ENCODE measurements at places on chromosomes 5 and 9.

DNA sequence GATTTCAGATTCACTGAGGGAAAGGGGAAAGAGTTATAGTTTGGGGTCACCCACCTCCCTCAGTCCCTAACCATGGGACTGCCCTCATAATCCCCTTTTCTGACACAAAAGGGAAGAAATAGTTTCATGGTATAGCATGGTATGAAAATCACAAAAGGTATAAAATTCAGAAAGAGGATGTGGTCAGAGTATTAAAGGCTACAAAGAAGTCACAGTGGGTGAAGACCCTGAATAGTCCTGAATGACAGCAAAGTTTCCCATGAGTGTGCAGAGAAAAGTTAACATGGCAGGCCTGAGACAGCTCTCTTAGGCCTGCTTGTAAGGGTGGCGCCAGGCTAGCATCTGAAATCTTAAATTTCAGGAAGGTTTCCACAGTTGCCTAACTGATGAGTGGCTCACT is 290.6 kb upstream of the ZNF608 start:
- DNase-seq, result no peak

- DNase-seq, result no peak
Measured at GRCh38 chr5:45772402-45772801, 76.2 kb upstream of the HCN1 start.

GRCh38 chr5:1107167-1108022 is 4.5 kb downstream of the SLC12A7 start:
- DNase-seq, result no peak

- DNase-seq, result no peak
Measured at GRCh38 chr9:109560470-109561132, 62.5 kb upstream of the PTPN3 start.

GRCh38 chr5:149418910-149419531 is 39.9 kb upstream of the IL17B start:
- no peak for DNase-seq

DNA sequence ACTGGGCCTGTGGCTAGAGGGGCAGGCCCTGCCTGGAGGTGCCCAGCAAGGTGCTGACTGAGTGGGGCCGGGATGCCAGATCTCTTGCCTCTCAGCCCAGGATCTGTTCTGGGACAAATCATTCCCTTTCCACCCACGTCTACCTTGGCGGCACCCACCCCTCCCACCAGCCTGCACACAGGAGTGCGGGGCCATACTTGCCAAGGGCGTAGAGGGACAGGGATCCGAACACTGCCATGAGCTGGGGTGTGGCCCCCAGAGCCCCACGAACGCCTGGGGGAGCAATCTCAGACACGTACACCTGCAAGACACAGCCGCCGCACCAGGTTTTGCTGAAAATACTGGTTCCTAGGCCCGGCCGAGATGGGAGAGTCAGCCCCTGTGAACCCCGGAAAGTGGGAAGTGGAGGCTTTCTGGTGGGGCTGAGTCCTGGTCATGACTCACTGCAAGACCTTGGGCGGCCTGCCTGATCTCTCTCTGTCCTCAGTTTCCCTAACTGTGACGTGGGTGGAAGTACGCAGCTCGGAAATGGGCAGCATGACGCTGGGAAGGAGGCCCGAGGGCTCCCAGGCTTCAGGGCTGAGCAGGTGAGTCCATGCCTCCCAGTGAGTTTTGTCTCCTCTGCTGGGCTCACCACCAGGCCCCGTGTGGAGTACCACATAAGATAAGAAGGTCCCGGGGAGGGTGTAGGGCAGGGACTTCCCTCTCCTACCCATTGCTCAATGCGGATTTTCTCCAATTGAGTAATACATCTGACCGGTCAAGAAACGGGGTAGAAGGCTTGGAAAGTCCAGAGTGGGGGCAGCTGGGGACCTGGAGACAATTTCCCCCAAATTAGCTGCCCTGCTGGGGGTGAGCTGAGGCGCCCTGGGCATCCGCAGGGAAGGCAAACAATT is 2.6 kb downstream of the SLC2A6 start:
- no peak for DNase-seq

GRCh38 chr5:99005506-99005905 is 76.7 kb upstream of the CHD1 start:
- DNase-seq, result no peak

DNA sequence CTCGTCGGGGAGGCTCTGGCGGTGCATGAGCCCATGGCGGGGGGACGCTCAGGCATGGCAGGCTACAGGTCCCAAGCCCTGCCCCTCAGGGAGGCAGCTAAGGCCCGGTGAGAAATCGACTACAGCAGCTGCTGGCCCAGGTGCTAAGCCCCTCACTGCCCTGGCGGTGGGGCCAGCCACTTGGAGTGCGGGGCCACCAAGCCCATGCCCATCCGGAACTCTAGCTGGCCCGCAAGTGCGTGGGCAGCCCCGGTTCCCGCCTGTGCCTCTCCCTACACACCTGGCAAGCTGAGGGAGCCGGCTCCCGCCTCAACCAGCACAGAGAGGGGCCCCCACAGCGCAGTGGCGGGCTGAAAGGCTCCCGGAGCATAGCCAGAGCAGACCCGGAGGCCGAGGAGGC is 1896.9 kb upstream of the CDH6 start:
- DNase-seq, result no peak

- DNase-seq, result no peak
Measured at GRCh38 chr9:76707510-76707909, 56.7 kb upstream of the PCA3 start.

DNA sequence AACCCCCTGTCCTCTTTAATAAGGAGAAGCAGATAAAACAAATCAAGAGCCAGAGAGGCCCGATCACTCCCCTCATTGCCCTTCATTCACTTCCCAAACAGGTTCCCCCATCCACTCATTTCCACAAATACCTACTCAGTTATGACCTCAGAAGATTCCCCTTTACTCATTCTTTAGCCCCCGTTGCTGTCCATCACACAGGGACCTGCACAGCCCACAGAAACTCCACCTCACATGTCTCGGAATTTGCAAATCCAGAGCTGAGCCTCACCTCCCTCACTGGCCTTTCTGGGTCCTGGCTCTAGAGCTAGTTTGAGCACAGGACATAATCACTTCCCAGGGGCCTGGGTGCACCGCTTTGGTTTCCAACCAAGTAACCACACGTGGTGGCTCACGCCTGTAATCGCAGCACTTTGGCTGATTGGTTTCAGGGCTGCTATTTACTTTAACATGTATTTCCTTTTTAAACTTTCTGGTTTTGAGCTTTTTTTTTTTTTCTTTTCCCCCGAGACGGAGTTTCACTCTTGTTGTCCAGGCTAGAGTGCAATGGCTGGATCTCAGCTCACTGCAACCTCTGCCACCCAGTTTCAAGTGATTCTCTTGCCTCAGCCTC is 17.8 kb downstream of the ATP6V0E1 start:
- DNase-seq, result no peak

- DNase-seq, result no peak
Measured at GRCh38 chr9:105921057-105921726, 226.9 kb downstream of the TMEM38B start.

GRCh38 chr5:59768152-59769040 is 125.1 kb downstream of the PDE4D start:
- DNase-seq, result peak; percentile 66

DNA sequence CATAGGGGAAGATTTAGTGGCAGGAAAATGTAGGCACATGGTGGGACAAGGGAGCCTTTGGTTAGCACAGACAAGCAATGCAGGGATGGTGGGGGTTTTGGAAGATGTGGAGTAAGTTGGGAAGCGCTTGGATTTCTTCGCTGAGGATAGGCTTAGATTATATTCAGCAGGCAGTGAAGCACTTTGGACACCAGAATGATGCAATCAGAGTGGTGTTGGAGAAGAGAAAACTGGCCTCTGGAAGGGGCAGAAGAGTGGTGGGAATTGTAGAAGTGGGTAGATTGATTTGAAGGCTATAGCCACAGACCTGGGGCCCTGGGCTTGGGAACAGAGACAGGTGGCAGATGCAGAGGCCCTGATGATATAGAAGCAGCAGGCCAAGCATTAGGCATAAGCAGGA is 28.3 kb downstream of the SLC25A48 start:
- DNase-seq, result no peak

GRCh38 chr5:32390819-32391591 is 53.5 kb downstream of the ZFR start:
- no peak for DNase-seq

DNA sequence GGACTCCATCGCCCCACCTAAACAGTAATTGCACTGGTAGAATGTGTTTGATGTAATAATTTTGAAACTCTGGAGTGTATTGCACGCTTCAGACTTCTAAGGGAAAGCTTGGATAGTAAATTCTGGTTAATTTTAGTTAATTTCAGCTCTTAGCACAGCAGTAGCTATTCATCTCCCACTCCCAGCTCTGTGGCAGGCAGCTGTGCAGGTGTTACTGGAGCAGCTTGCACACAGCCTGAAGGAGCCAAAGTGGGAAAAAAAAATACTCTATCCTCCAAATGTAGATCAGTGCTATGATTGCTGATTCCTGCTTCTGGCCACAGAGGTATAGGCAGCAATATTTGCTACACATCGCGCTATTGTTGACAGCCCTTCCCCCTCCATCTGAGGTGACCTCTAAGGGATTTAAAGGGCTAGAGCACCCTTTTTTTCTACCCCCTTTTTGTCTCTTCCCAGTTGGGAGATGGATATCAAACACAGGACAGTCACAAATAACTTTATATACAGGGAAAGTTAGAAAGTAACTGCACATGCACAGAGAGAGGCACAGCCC is 97.4 kb downstream of the KCTD16 start:
- DNase-seq, result no peak

GRCh38 chr9:69981686-69982445 is 61.8 kb upstream of the MAMDC2 start:
- no peak for DNase-seq

- peak; percentile 18 for DNase-seq
Measured at GRCh38 chr5:140855772-140856674, at the start of gene PCDHA10. PCDHA10 (plus strand) TSS chr5:140855897; CDS start chr5:140856049, 152 bp downstream.

- DNase-seq, result no peak
Measured at GRCh38 chr9:112170968-112171367, 4.1 kb downstream of the SUSD1 start.

GRCh38 chr9:131656356-131657036 is 83.4 kb downstream of the RAPGEF1 start:
- DNase-seq, result peak; percentile 100

- no peak for DNase-seq
Measured at GRCh38 chr5:115798252-115798651, 18.2 kb downstream of the CDO1 start.

DNA sequence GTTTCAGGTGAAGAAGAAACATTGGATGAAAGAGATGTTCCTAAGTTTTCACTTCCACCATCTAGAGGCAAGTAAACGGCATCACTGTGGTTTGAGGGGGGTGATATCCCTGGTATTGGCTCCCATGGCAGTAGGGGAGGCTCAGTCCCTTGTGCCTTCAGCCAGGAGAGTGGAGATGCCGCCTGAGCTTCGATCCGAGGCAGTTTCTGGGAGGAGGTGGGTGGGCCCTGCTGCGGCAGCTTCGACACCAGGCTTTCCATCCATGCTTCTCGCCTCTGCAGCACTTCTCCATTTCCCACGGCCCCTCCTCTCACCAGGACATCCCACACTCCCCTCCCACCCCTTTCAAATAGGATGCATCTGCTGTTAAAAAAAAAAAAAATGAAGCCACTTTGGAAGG is 258.3 kb downstream of the GADD45G start:
- no peak for DNase-seq

- no peak for DNase-seq
Measured at GRCh38 chr9:123964761-123965160, 34.8 kb upstream of the DENND1A start.

GRCh38 chr5:171595801-171596231 is 176.4 kb downstream of the FGF18 start:
- no peak for DNase-seq

- no peak for DNase-seq
Measured at GRCh38 chr9:108477529-108478006, 378.2 kb downstream of the ACTL7B start.

GRCh38 chr5:28012538-28012937 is 974.2 kb upstream of the CDH9 start:
- peak; percentile 24 for DNase-seq

- no peak for DNase-seq
Measured at GRCh38 chr5:111762895-111763294, 5.9 kb upstream of the NREP start.

GRCh38 chr5:44605926-44606325 is 202.8 kb upstream of the MRPS30 start:
- DNase-seq, result no peak

GRCh38 chr5:144281784-144282183 is 111.1 kb downstream of the KCTD16 start:
- DNase-seq, result no peak

DNA sequence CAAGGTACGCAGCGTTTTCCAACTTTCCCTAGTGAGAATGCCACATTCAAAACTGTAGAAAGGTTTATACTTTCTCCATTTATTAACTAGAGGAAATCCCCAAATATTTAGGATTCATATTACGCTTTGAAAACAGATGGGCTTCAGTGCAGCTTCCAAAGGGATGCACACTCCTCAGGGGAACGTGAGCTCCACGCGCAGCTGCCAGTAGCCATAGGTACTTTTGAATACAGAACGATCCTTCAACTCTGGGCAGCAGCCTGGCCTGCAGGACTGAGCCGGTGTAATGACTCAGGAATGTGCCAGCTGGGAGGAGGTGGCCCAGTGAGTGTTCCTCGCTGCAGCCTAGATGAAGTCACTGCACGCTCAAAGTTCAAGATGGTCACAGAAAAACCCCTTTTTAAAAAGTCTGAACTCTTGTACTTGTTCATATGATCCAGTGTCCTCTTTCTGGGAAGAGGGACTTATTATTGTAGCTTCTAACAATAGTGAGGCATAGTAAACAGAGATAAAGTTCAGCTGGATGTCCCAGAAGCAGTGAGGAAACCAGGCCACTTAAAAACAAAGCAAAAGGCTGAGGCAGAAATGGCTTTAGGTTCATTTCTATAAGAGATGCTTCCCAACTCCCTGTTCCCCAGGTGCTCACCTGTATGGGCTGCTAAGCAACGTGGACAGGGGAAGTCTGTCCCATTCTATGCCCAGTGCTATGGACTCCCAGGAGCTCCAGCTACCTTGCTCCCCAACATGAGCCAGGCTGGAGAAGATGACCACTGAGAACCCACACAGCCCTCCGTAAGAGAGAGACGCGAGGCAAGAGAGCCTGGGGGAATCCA is 130.0 kb downstream of the LHFPL2 start:
- no peak for DNase-seq

- no peak for DNase-seq
Measured at GRCh38 chr9:81868145-81868544, 60.1 kb upstream of the SPATA31D4 start.

- no peak for DNase-seq
Measured at GRCh38 chr9:80995759-80996158, 693.6 kb downstream of the TLE1 start.

Data from KBM-7 (cell line).